Stimulated activated CD4-positive, alpha-beta T cell treated with anti-CD3 and anti-CD28 coated beads, TNF-alpha, amount 100 ng/mL, for 24 hours (primary cell): ENCODE measurements at places on chromosomes 16 and 17.

GRCh38 chr17:77208856-77209255, 68.1 kb downstream of the SEC14L1 start:
- no peak for DNase-seq

GRCh38 chr17:80257716-80258213, 2.9 kb upstream of the RNF213 start:
- DNase-seq, result no peak

DNA sequence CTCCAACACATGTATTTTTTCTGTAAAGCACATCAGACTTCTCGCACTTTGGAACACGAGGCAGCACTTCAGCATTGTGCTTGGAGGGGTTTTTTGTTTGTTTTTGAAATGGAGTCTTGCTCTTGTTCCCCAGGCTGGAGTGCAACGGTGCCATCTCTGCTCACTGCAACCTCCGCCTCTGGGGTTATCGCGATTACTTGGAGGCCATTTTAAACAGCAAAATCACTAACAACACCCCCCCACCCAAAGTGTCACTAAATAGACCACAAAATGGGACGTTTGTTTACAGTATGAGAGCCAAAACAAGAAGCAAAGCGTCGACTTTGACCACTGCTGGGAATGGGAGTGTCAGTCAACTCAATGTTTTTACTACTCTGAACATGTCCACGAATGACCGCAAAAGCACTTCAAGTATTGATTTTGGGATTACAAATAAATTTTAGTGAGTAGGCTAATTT, 9.0 kb upstream of the C16orf87 start:
- no peak for DNase-seq

DNA sequence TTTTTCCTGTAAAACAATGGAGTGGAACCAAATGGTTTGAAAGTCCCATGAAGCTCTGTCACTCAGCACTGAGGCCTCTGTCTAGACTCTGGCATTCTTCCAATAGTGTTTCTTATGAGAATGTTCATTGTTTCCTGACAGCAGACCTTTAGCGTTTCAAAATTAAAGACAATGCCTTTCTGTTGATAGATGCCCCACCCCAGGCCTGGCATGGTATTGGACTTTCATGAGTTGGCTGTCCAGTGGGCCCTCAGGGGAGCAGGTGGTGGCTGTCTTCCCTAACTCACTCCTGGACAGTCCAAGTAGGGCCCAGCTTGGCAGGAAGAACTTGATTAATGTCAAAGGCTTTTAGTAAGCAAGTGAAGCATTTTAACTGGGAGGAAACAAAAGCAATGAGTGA, 186.5 kb upstream of the CCL2 start:
- no peak for DNase-seq

- DNase-seq, result no peak
Observed at GRCh38 chr16:87382023-87382785, 1.4 kb downstream of the FBXO31 start.

- no peak for DNase-seq
Observed at GRCh38 chr16:28537964-28538732, 626 bp downstream of the NUPR1 start.

- no peak for DNase-seq
Observed at GRCh38 chr17:10046786-10047785, 142.0 kb upstream of the RCVRN start.

DNA sequence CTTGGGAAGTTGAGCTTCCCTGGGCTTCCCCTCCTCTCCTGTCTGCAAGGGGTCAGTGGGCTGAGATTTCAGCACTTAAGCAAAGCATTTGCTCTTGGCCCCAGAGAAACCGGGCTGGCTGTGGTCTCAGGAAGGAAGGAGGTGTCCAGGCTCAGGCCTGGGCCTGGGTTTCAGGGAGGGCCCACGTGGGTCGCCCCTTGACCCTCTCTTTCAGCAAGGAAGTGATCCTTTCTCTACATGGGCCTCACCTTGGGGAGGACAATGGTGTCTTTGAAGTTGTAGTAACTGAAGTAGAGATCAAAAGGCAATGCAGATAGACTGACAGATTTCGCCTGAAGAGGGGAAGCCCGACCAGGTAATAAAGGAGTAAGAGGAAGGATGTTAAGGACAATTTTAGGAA, 2.7 kb downstream of the NOD2 start:
- no peak for DNase-seq

GRCh38 chr17:55303008-55303493, 38.3 kb downstream of the HLF start:
- no peak for DNase-seq

DNA sequence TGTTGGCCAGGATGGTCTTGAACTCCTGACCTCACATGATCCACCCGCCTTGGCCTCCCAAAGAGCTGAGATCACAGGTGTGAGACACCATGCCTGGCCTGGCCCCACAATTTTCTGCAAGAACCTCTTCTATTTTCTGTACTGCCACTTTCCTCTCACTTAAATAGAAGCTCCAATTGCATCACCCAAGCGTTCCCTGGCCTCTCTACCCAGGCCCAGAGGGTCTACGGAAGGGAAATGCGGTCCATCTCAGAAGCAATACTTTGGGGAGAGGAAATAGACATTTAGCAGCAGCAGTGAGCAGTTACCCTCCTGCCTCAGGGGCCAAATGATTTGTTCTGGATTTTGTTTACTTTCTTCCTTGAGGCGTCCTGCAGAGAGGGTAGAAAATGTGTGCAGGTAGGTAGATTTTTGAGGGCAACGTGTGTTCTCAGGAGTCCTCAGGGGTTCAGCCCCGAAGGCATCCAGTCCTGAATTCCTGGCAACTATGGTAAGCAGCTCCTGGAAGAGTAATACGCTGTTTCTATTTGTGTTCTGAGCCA, 11.0 kb downstream of the SLC6A4 start:
- no peak for DNase-seq

DNA sequence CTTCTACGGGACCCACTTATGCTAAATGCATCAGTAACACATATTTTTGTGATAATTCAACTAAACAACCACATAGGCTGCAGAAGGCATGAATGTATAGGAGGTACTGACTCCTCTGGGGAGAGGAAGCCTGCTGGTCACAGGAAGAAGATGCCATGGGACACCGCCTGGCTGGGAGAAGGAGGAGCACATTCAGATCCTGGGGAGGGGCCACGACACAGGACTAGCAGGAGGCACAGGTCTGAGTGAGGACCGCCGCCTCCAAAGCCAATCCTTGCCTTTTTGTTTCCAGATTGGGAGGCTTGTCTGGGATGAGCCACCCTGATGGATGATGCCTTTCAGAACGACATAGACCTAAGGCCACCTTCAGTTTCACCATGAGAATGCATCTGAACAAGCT, 34.6 kb downstream of the MBTPS1 start:
- DNase-seq, result no peak

DNA sequence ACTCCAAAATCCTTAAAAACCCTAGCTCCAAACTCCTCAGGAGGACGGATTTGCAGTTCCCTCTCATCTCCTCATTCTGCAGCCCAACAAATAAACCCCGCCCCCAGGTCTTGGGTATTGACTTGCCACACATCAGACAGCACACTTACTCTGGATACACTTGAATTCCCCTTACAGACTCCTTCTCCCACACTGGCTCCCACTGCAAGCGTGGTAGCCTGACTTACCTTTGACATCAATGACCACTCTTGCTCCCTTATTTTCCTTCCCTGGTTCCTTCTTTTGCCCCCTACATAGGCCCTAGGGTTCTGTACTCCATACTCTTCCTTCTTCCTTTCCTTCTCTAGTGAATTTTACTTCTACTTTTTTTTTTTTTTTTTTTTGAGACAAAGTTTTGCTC, 7.5 kb downstream of the RFFL start:
- DNase-seq, result no peak

DNA sequence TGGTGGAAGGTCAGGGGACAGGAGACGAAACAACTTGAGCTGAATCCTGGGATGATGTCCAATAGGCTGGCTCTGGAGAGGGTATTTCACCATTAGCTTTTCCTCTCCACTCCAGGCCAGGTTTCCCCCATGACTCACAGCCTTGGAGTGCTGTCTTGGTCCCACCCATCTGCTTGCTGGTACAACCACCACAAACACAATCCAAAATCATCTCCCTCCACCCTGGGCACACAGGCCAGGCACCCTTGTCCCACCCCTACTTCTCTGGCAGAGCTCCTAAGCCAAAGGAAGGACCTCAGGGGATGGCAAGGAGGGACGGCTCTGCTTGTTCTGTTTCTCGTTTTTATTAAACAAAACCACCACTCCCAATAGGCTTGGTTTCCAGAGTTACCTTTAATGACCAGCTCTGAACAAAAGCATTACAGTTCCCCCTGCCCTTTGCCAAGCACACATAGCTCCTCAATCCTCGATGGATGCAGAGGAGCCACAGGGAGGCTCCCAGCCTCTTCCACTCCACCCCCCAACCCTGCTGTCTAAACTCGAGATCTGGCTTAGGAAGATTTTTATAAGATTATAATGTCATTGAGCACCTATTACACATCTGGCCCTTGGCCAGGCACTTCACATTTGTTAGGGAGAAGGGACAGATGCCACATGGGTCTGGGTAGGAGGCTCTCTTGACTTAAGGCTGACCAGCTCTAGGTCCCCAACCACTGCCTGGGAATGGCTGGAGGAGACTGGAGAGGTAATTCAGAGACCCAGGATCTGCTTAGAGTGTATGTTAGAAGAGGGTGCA, 13.3 kb downstream of the CAVIN1 start:
- no peak for DNase-seq

- DNase-seq, result no peak
Observed at GRCh38 chr17:78441271-78441971, 63.0 kb downstream of the PGS1 start.

DNA sequence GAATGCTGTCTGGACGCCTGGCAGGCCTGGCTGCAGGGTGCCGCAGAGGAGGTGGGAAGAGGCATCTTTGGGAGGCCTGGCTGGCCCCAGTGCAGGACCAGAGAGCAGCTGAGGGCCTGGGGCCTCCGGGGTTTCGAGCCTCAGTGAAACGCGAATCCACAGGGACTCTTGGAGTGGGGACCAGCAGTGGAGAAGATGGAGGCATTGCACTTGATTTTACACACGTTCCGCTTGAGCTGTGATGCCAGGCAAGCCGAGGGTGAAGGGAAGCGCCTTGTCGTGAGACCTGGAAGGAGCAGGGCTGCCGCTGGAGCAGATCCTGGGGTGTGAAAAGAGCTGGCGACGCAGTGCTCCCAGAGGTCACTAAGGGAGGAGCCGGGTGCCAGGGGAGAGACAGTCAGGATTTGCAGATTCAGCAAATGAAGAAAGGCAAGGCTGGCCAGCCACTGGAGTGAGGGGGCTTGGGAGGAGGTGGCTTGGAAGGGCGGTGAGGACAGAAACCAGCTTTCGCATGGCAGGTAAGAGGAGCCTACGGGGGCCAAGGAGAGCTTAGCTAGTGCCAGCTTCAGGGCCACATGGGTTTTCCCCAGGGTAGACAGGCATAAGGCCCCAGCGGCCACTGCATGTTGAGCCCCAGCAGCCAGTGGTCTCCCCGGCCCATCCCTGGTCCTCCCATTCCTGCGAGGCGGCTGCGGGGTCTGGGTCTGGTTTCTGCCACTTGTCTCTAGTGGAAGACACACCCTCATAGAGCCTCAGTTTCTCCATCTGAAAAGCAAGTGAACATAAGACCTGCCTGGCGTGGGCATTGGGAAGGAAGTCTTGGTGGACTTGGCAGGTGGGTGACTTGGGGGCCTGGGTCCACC, 175.2 kb upstream of the CHMP6 start:
- DNase-seq, result no peak

DNA sequence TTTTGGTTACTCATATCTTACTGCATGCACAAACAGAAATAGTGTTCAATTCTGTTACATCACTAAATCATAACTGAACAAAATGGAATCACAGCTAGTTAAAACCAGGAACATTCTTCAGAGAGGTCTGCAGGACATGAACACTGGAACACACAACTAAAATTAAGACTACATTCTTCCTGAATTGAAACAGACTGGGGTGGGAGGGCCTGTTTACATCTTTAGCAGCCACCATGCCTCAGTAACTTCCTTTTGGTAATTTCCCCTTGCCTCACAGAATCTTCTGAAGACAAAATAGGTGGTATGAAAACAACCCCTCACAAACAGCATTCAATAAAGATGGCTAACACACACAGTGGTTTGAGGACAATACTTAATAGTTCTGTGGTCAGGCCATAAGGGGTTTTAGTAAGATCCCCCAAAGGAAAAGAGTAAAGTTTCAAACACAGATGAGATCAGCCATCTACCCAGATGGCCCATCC, 6.5 kb downstream of the MARF1 start:
- DNase-seq, result no peak

- DNase-seq, result no peak
Observed at GRCh38 chr17:72978593-72979218, 113.8 kb downstream of the SLC39A11 start.

GRCh38 chr16:46466239-46466638, 154.9 kb downstream of the SHCBP1 start:
- DNase-seq, result no peak

DNA sequence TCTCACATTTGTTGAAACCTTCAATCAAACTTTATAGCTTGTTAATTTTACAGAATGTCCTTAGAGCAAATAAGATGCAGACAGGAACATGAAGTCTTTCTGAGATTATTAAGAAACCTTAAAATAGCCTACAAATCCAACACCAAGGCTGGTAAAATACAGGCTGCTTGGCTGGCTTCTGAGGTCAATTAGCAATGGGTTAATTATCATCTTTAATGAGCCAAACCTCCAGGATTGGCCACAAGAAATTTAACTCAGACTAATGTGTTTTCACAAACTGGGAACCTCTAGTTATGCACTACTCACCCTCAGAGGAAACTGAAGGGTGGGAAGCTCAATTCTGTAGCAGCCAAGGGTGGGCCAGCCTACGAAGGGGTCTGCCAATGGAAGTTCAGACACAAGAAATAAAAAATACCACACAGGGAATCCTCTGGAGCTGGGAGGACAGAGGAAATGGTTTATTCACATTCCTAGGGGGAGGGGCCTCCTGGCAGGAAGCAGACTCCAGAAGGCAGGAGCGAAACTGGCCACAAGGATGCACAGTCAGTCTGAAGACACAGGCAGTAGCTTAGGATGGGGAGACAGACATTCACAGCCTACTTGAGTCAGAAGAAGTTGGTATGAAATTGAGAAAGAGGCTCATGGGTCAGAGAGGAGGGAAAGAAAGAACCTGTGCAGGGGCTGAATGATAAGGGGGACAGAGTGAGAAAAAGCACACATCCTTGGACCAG, 36.1 kb downstream of the HIC1 start:
- no peak for DNase-seq

DNA sequence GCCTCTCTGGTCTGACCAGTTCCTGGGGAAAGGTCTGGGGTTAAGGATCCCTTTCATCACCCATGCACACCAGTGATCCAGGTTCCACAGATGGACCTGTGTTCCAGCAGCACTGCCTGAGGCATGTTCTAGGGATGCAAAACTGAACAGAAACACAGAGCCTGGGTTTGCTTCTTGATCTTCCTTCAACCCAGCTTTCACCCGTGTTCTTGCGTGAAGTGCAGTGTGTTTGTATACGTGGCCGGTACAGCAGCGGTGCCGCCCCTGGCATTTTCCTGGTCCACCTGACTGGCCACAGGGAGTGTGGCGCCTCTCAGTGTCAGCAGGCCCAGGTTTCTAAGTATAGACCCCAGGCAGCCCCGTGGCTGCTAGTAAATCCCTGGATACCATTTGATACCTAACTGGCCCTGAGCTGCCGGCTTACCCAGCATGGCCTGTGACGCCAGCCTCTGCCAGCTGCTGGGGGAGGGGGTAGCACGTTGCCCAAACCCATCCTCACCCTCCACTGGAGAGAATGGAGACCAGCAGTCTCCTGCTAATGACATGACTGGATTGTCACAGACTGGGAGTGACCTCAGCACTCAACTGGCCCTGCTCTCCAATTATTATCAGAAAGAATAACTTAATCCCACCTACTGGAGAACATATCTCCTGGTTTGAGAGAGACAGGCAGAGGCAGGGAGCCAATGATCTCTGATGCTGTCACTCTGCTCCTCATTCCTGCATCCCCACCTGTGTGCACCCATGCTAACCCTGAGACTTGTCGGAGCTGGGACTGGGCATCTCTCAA, 59.2 kb upstream of the LGALS9 start:
- DNase-seq, result no peak
